Karpas-422 (cell line): ENCODE measurements at places on chromosomes 1 and 21. TPM values are rescaled to one million over a fixed set of nuclear protein-coding genes. Genes with fewer than 3 reads are reported as not detected.
A peak's percentile ranks its signal among the peaks of the same experiment; 100 is the strongest.

CHI3L1 gene
- 5.4 and 10.1 TPM in 2 replicates for total RNA-seq

NECTIN4 gene
- total RNA-seq: not detected in 2 replicates

ACKR1 gene
- not detected in 2 replicates for total RNA-seq

METTL13 gene
- 15.4 and 25.9 TPM in 2 replicates for total RNA-seq

SPRR3 gene
- total RNA-seq: not detected in 2 replicates

LCE1C gene
- not detected in 2 replicates for total RNA-seq

EFCAB7 gene
- total RNA-seq: 10.9 and 20.0 TPM in 2 replicates

HES3 gene
- not detected in 2 replicates for total RNA-seq

S100A7A gene
- not detected in 2 replicates for total RNA-seq

ANKRD65 gene
- total RNA-seq: not detected in 2 replicates

TAS1R1 gene
- not detected in 2 replicates for total RNA-seq

DNA sequence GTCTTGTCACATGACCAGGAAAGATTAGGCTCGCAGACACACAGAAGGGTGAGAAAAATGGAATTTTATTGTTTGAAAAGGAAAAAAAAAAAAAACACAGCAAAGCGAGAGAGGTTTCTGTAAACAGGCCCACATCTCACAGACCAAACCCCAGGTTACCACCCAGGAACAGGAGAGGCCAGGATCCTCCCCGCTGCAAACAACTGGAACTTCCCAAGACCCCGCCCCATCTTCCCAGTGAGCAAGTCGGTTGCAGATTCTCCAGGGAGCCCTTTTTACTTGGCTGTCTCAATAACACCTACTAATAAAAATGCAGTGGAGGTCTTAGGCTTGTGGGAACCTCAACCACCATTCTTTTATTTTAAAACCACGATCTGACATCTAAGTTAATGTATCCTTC lies 84.7 kb upstream of the ETS2 start:
- no peak for DNase-seq

- no peak for DNase-seq
Measured at GRCh38 chr1:235910357-235911299, 43.9 kb upstream of the LYST start.

DNA sequence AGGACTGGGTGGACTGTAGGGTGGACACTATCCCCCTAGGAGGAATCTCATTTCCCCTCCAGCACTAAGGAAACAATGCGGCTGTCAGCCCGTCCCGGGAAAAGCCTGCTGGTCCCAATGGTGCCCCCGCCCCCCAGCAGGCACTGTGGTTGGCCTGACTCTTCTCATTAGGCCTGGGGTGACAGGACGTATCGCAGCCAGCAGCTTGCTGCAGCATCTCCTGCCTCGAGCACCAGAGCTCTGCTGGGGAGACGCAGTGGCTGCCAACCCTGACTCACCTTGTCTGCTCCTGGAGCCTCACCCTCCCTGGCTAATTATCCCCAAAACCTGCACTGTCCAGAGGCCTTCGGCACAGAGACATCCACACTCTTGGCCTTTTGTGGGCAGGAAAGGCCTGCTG lies 115.1 kb upstream of the GJB5 start:
- DNase-seq: no peak

DNA sequence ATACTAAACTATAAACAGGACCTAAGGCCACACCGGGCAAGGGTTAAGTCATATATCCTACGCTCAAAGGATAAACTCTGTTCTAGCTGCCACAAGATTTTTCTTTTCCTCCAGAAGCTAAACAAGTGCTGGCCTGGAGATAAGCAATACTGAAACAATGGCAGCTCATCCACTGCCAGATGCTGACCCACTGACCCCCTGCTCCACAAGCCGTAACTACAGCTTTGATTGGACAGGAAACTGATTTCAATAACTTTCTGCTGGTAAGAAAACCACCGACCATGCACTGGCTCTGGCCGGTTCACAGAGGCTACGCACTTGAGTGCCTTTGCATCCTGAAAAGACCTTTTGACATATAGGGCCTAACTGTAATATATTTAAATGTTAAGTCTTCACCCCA lies 51.3 kb upstream of the PLA2G2C start:
- no peak for DNase-seq

DNA sequence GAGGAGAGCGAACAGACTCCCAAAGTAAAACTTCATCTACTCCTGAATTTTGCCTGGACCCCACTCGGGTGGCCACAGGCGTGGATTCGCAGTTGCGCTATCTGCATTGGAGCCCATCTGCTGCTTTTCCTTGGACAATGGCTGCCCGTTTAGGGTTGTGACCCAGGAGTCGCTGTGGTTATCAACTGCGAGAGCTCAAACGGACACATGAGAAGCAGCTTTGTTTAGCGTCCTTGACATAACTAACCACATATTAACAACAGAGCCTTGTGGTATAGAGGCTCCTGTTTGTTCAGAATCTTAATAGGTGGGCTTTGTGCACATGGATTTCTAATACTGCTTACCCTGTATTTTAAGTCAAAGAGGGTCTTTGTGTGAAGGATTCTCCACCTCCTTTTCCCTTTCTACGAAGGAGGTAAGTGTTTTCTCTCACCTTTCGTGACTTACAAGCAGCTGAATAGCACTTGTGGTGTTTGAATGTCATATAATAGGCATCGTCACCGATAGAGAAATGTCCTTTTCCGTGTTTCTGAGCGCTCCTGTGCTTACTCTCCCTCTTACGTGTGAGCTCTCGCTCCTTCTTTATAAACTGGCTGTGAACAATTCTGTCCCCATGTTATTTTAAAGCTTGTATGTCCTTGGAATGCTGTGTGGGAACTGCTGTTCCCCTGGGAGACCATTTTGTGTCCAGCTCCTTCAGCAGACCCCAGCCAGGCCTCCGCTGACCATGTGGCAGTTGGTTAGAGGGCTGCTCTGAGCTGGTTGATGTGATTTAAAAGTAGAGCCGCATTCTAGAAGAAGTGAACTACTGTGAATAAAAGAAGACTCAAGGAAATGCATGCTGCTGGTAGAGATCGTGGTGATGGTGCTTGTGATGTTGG lies 441.4 kb downstream of the RPS6KC1 start:
- DNase-seq: no peak

GRCh38 chr1:203702130-203702577 lies 62.8 kb upstream of the LAX1 start:
- peak; percentile 85 for DNase-seq

GRCh38 chr1:208101661-208102431 lies 142.3 kb downstream of the PLXNA2 start:
- DNase-seq: no peak

DNA sequence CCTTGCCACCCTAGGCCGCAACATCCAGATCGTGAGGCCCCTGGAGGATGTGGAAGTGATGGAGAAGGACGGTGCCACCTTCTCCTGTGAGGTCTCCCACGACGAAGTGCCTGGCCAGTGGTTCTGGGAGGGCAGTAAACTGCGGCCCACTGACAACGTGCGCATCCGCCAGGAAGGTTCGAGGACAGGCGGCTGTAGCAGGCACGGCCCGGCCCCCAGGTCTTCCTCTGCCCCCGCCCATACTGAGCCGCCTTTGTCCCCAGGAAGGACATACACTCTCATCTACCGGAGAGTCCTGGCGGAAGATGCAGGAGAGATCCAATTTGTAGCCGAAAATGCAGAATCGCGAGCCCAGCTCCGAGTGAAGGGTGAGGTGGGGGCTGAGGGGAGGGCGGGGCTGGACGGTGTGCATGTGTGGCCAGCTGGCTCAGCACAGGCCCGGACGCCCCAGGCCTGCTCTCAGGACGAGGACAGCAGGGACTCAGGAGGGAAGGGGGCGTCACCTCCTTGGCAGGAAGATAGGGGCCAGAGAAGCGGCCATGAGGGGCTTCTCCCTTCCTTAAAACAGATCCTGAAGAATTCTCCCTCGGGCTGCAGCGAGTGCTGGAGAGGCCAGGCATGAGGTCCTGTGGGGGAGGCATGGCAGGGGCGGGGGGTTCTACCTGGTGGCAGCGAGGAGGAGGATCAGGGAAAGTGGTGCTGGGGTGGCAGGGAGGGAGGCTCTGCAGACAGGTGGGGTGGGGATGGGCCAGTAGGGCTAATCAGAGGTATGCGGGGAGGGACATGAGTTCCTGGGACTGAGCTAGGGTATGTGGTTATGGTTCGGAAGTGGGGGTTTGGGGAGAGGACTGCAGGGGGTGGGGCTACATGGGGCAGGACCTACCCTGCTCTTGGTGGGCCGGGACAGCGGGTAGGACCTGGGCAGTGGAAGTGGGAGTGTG lies 69.9 kb downstream of the OBSCN start:
- no peak for DNase-seq

- no peak for DNase-seq
Measured at GRCh38 chr1:95229037-95229436, 5.0 kb upstream of the RWDD3 start.

GRCh38 chr1:116806671-116807070 lies 52.4 kb downstream of the CD2 start:
- DNase-seq: no peak

GRCh38 chr21:43188592-43189210 lies 19.9 kb downstream of the CRYAA start:
- DNase-seq: peak; percentile 85
